ENCODE measurements at places on chromosomes 16 and 17.

DNA sequence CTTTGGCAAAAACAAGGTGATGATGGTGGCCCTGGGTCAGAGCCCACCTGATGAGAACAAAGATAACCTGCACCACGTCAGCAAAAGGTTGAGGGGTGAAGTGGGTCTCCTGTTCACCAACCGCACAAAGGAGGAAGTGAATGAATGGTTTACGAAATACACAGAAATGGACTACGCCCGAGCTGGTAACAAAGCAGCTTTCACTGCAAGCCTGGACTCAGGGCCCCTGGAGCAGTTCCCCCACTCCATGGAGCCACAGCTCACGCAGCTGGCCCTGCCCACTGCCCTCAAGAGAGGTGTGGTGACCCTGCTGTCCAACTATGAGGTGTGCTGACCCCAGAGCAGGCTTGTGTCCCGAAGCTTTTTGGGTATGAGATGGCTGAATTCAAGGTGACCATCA, 29.7 kb upstream of the DLX4 start:
- DNase-seq: no peak

DNA sequence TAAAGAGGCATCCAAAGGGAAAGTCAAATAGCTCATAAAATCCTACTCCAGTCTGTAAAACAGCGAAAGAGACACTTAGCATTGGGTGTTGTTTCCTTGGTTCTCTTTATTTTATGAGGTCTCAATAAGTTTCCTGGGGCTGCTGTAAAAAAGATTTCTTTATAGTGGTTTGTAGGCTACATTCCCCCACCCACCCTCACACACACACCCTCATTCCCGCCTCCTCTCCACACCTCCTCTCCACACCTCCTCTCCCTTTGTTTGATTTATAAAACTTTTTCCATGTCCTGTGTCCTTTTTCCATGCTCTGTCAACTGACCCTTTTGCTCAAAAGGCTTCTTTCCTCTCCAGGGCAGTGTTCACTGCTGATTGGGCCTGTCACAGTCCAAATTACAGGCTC, 178.9 kb upstream of the SOX9 start:
- DNase-seq: no peak

GRCh38 chr16:73610160-73610559, 562.2 kb upstream of the ZFHX3 start:
- DNase-seq: no peak

DNA sequence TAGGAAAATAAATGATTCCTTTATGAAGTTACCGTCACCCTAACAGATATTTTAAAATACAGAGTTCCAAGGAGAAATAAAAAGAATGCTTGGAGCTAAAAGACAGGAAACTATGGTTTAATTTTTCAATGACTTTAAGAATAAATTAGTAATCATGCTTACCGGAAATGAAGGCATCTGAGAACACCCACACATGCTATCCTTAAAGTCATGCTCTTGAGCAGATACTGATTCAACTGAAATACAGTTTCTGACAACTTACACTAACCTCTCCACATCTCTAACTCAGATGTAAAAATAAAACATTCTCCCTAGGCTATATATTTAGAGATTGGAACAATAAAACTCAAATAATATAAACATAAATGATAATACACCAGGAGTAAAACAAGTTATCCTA, 7.8 kb downstream of the PSMD12 start:
- DNase-seq: no peak

GRCh38 chr16:86513471-86514277, 3.3 kb downstream of the FOXF1 start:
- DNase-seq: no peak

DNA sequence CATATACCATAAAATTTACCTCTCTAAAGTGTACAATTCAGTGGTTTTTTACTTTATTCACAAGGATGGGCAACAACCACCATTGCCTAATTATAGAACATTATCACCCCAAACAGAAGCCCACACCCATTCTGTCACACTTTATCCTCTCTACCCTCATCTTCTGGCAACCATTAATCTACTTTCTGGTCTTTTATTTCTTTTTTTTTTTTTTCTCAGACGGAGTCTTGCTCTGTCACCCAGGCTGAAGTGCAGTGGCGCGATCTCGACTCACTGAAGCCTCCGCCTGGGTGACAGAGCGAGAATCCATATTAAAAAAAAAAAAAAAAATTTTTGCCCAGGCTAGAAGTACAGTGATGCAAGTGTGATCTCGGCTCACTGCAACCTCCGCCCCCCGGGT, 90.7 kb upstream of the CLEC18B start:
- DNase-seq: no peak

DNA sequence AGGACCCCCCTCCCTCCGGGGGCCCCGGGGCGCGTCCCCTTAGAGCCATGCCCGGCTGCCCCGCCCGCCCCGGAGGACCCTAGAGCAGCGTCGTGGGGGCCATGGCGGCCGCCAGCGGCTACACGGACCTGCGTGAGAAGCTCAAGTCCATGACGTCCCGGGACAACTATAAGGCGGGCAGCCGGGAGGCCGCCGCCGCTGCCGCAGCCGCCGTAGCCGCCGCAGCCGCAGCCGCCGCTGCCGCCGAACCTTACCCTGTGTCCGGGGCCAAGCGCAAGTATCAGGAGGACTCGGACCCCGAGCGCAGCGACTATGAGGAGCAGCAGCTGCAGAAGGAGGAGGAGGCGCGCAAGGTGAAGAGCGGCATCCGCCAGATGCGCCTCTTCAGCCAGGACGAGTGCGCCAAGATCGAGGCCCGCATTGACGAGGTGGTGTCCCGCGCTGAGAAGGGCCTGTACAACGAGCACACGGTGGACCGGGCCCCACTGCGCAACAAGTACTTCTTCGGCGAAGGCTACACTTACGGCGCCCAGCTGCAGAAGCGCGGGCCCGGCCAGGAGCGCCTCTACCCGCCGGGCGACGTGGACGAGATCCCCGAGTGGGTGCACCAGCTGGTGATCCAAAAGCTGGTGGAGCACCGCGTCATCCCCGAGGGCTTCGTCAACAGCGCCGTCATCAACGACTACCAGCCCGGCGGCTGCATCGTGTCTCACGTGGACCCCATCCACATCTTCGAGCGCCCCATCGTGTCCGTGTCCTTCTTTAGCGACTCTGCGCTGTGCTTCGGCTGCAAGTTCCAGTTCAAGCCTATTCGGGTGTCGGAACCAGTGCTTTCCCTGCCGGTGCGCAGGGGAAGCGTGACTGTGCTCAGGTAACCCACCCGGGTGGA, 759 bp downstream of the ALKBH5 start:
- no peak for DNase-seq

DNA sequence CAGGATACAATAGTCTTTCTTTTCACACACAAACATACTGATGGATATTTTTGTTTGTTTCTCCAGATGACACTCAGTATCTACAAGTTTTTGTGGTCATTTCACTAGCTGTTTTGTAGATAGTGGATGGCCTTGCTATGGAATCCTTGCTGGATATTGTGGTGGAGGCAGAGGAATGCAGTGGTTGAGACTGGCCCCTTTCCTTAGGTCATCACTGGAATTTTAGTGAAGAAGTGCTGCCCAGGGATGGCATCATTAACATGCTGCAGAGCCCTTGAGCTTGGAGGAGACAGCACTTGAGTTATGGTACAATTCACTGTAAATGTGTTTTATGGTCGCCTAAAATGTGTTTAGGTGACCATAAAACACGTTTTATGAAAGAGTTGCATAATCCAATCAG, 455.9 kb upstream of the HSBP1 start:
- peak; percentile 42 for DNase-seq

GRCh38 chr17:55286681-55287589, 22.2 kb downstream of the HLF start:
- peak; percentile 48 for DNase-seq

DNA sequence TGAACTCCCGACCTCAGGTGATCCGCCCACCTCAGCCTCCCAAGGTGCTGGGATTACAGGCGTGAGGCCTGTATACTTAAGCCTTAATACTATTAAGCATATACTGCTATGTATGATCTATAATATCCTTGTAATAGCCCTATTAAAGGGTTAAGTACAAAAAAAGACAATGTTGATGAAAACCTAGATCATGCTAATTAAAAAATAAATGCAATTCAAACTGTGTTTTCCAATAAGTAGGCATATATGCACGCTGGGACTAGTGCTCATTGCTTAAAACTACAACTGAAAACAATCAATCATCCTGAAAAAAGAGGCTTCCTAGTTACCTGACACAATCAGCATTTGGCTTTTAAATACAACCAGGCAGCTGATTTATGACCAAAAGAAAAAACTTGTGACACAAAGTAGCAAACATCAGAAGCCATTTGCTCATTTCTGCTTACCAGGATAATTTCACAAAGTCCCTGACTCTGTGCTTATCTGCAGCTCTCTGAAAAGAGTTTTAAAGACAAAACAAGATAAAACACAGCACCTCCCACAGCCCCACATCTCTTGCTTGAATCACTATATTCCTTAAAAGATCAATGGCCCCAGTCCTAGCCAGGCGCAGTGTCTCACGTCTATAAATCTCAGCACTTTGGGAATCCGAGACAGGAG, 11.1 kb downstream of the ZNF385C start:
- DNase-seq: no peak

GRCh38 chr16:71626018-71626857, at the start of gene MARVELD3:
Gene MARVELD3, plus strand, starts transcription at chr16:71626184. Its CDS starts 46 bp downstream, at chr16:71626230.
- DNase-seq: no peak

GRCh38 chr16:28105954-28106353, 42.4 kb upstream of the GSG1L start:
- no peak for DNase-seq

- DNase-seq: peak; percentile 95
Measured at GRCh38 chr17:8220783-8221662, 10.6 kb upstream of the AURKB start.

- no peak for DNase-seq
Measured at GRCh38 chr17:27564463-27564862, 66.5 kb upstream of the LGALS9 start.

- no peak for DNase-seq
Measured at GRCh38 chr16:1662543-1662942, 15.5 kb upstream of the JPT2 start.

DNA sequence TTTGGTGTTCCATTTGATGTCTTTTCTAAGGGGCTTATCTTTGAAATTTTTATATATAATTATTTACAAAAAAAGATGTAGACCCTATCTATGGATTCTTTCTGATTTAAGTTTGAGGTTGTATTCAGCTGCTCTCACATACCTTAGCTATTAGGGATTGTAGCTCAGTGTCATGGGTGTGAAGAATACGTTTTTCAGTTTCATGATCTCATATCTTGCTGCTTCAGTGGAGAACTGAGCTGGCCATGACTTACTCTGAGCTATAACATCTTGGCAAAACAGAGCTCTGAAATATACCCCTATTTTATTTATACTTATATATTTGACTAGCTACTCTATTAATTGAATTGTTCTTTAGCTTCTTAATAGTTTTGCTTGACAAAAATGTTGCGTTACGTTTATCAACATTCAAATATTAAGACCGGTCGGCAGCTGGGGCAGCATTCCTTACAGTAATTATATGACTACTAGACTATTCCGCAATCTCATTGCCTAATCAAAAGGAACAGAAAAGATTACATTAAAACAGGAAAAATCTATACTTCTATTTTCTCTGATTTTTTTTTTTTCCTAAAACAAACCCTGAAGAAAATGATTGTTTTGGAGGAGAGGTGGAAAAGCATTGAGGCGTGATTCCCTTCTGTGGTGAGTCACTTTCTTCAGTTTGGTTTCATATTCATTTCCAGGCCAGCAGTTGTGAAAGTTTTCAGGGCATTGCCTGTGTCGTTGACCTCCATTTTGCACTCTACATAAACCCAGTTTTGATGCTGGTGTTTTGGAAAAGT, 24.1 kb upstream of the KRT24 start:
- no peak for DNase-seq
